Esophagus squamous epithelium (tissue), 5 donors: ENCODE measurements at places on chromosomes 11 and 22.
A peak's percentile ranks its signal among the peaks of the same experiment; 100 is the strongest.

DNA sequence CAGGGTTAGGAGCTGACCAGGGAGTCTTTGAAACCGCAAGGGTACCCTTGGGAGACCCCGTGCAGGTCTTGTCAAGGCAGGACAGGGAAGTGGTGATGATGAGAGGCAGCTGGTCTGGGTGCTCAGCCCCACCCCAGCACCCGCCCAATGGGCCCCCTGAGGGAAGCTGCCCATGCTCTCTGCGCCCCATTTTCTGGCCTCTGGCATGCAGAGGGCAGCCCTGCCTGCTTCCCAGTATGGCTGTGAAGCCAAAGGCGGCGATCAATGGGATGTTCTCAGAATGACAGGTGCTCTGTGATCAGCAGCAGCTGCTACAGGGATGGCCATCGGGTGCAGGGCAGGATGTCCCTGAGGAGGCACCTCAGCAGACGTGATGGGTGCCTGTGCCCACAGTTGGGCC is 54.7 kb downstream of the CDKN1C start:
- H3K4me1 ChIP-seq: peaks cover 11% of the 10 kb centered on the region
- H3K27ac ChIP-seq: no peak overlapping the region
- H3K4me3 ChIP-seq: no peak overlapping the region
- no peak for DNase-seq

GRCh38 chr11:119902656-119903231 is 173.7 kb upstream of the NECTIN1 start:
- H3K36me3 ChIP-seq: no peaks in the 10 kb centered on the region
- H3K4me1 ChIP-seq: no peaks in the 10 kb centered on the region
- H3K27me3 ChIP-seq: no peaks in the 10 kb centered on the region
- peak overlapping the region; percentile 77 for H3K27ac ChIP-seq
- no peak for DNase-seq

DNA sequence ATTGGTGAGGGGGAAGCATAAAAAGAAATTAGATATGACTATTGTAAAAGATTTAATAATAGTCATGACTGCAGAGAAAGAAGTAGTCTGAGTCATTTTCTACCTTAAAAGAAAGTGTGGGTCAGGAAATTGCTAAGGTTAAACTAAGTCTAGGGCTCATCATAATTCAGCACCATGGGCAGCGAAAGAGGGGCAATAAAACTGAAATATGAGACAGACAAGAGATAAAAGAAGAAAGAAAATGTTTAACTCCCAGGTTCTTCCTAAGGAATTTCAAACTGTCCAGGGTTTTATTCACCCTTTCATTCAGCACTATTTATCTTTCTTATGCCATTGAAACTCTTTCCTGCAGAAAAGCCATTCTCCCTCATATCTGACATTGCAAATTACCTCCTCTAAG is 114.4 kb upstream of the API5 start:
- no peak overlapping the region for H3K27ac ChIP-seq
- no peaks in the 10 kb centered on the region for H3K4me1 ChIP-seq
- H3K36me3 ChIP-seq: no peaks in the 10 kb centered on the region
- no peaks in the 10 kb centered on the region for H3K27me3 ChIP-seq
- H3K4me3 ChIP-seq: no peak overlapping the region

- no peak overlapping the region for H3K4me3 ChIP-seq
- no peaks in the 10 kb centered on the region for H3K36me3 ChIP-seq
- DNase-seq: no peak
- H3K4me1 ChIP-seq: peaks cover 9% of the 10 kb centered on the region
- H3K27me3 ChIP-seq: no peaks in the 10 kb centered on the region
These were observed 38.2 kb downstream of the CD6 start for GRCh38 chr11:61009392-61010275.
